ENCODE measurements at places on chromosomes 12 and 14.
A peak's percentile ranks its signal among the peaks of the same experiment; 100 is the strongest.

DNA sequence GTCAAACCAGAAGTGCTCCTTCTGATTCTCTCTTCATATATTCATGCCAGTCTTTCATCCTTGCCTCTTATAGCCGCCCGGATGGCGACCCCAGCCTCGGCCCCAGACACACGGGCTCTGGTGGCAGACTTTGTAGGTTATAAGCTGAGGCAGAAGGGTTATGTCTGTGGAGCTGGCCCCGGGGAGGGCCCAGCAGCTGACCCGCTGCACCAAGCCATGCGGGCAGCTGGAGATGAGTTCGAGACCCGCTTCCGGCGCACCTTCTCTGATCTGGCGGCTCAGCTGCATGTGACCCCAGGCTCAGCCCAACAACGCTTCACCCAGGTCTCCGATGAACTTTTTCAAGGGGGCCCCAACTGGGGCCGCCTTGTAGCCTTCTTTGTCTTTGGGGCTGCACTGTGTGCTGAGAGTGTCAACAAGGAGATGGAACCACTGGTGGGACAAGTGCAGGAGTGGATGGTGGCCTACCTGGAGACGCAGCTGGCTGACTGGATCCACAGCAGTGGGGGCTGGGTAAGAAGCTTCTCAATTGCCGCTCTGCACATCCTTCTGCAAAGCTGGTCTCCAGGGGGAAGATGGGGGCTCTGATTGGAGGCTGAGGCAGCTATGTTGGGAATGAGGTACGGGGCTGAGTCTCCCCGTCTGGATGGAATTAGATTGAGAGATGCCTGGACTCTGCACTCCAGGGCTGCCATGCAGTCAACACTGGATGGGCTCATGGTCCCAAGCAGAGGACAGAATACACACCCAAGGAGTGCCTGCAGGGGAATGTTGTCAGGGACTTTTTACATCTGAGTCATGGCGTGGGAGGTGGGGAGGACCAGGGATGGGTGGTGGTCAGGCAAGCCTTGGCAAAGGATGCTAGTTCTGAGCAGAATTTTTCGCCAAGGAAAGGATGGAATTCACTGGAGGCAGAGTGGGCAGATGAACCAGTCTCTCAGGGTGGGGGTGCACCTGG, 1.3 kb downstream of the BCL2L2 start:
- no peak for DNase-seq

DNA sequence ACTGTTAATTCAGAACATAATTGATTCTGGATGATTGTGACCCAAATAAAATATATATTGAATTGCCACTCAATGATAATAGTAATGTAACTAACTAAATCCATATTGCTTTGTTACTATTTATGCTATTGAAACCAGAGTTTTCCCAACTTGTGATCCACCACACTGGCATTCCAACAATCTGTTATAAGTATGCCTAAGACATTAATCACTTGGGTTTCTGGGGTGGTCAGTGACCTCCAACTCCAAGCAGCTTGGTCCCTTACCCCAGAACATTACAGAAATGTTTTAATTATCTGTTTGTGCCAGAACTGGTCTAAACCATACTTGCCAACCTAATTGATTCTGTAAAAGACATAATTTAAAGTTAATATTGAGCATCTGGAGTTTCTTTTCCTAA, 14.6 kb downstream of the CAPS2 start:
- DNase-seq: no peak

DNA sequence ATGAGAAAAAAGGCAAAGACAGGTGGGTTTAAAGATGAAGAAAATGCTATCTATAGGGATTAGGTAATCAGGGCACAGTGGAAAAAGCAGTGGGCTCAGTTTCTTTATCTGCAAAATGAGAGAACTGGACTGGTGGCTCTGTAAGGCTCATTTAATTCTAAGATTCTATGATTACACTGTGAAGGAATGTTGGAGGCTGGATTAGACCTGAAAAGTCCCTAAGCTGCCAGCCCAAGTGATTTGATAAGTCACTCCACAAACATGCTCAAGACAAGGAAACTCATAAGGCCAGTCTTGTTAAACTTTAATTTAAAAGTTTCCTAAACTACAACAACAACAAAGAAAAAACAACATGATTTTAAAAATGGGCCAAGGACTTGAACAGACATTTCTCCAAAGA, 75.1 kb downstream of the DCAF5 start:
- DNase-seq: no peak

GRCh38 chr14:75042035-75042434, 9.2 kb downstream of the MLH3 start:
- DNase-seq: no peak

DNA sequence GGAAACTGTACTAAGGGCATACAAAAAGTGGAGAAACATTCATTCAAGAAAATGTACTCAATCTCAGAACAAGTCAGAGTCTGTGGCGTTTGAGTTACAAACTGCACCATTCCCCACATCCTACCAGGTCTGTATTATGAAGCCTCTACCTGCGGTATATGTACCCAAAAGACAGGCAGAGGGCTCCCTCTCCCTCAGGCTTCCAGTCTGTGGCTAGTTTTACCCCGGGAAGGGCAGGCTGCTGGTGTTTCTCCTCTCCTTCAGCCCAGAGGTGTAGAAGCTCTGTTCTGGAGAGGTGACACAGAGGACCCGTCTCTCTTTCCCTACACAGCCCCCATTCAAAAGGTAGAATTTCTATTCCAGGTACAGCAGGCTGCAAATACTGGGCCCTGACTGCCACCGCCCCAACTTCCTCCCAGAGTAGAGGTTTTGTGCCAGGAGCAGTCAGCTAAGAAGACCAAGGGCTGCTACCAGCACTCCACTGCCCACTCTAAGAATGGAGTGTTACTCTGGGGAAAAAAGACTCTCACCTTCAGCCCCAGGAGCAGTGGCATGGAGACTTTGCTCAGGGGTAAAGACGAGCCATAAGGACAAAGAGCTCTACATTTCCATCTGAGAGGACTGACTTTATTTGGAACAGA, 39.4 kb downstream of the PARP11 start:
- DNase-seq: no peak

GRCh38 chr12:46483572-46484395, 111.2 kb upstream of the SLC38A2 start:
- DNase-seq: no peak

GRCh38 chr12:84632556-84632955, 280.0 kb downstream of the SLC6A15 start:
- no peak for DNase-seq

DNA sequence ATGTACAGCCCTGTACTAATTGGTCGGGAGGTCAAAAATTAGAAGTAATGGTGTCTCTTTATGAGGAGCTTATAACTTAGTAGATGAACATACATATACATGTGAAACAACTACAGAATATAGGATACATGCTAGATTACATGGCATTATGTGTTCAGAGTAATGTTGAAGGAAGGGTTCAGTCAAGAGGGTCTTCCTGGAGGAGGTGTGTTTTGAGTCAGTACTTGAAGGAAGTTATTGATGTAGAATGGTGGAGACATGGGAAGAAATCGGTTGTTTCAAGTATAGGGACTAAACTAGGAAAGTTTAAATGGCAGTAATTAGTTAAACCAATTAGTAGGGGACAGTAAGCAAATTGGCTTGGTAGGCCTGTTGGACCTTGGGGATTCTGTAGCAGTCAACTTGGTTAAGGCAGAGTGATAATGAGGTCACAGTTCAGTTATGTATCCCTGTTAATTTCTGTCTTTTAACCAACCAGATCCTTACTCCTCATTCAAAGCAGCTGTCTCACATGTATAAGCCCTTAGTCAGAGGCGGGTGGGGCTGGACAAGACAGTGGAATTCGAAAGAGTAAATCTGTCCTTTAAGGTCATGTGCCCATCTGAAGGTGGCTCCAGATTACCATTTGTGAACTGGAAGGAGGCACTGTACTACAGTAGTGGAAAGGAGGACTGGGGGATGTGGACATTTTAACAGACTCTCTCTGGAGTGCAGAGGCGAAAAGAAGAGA, 3.5 kb upstream of the ANKRD52 start:
- DNase-seq: no peak

DNA sequence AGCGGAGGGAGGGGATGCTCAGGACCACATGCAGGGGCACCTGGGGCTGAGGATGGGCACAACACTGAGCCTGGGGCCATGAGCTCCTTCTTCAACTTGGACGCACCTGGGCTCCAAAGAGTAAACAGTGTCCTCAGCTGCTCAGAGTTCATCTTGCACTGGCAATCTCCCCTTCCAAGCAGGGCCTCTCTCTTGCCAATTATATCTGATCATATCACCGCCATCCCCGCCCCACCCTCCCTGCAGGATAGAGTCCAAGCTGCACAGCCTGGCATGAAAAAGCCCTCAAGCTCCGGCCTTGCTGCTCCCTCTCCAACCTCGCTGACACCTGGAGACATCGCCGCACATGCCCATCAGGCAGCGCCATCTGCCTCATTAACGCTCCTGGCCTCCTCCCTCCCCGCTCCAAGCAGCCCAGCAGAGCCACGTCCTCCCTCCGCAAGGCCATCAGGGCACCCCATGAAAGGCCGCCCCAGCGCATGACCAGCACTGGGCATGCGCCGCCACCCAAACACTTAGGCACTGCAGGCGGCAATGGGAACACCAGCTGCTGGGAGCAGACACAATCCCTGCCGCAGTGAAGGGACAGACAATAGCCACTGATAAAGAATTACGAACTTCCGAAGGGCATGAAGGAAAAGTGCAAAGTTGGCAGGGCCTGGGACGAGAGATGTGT, 88.8 kb downstream of the CHGA start:
- no peak for DNase-seq

GRCh38 chr12:77060136-77060882, 5.1 kb downstream of the E2F7 start:
- peak; percentile 48 for DNase-seq

- no peak for DNase-seq
Measured at GRCh38 chr12:108033090-108033489, 96.0 kb upstream of the WSCD2 start.
